Muscle of leg (tissue), 16 donors: ENCODE measurements at places on chromosomes 7 and 10. TPM values are rescaled to one million over a fixed set of nuclear protein-coding genes. Genes with fewer than 3 reads are reported as not detected.

DNA sequence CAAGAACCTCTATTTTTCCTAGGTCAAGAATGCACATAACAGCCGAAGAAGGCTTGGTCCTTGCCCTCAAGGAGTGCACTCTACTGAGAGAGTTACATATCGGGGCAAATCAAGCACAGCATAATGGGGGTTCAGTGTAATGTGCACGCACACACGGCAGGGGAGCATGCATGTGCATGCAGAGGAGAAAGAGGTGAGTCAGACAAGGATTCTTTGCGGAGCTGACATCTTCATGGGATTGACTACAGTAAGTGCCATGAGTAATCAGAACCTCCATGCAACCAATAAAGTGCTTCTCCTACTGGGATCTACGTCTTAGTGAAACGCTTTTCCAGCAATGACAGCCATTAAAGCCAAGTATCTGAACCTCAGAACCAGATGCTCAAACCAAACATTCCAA, 123.6 kb downstream of the RNF216 start:
- H3K27me3 ChIP-seq = no peaks in the 10 kb centered on the region
- no peak for DNase-seq
- no peak overlapping the region for H3K27ac ChIP-seq

- H3K27ac ChIP-seq = no peak overlapping the region
- no peak for DNase-seq
- H3K27me3 ChIP-seq = no peaks in the 10 kb centered on the region
- no peak overlapping the region for H3K4me3 ChIP-seq
- H3K36me3 ChIP-seq = peaks cover 6% of the 10 kb centered on the region
- peaks cover 54% of the 10 kb centered on the region for H3K4me1 ChIP-seq
These were observed 72.6 kb downstream of the INPP5A start for GRCh38 chr10:132610071-132610701.

GRCh38 chr7:84154991-84155781, 39.4 kb downstream of the SEMA3A start:
- H3K36me3 ChIP-seq = no peaks in the 10 kb centered on the region
- no peak overlapping the region for H3K27ac ChIP-seq
- no peak overlapping the region for H3K4me3 ChIP-seq
- no peak for DNase-seq
- H3K27me3 ChIP-seq = no peaks in the 10 kb centered on the region

DNA sequence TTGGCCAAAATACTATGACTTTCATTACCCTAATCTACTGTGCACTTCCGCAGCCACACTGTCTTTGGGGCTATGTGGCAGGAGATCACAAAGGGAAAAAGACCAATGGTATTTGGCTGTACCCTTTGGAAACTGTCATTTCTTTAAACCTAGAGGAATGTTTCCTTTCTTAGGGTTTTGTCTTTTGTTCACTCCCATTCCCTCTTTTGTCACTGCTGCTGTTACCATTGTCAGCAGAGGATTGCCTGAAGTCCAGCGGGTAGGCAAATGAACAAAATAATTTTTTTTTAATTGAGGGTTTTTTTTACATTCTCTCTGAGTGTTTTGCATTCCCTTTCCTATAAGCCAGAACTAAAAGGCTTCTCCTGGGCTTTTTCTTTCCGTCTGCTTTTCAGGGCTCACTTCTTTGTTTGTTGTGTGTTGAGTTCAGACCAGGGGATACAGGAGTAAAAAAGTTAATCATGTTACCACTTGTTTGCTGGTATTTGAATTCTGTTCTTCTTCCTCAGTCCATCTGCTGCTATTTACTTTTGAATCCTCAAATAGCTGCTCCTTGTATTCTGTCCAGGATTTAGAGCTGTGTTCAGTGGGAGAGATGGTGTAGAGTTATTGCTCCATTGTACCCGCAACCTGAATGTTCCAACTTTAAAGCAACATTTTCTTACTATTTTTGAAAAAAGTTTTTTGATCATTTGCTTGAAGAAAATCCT, 374.6 kb downstream of the SUGCT start:
- H3K4me3 ChIP-seq = no peak overlapping the region
- no peaks in the 10 kb centered on the region for H3K27me3 ChIP-seq
- no peak for DNase-seq
- no peaks in the 10 kb centered on the region for H3K36me3 ChIP-seq
- H3K4me1 ChIP-seq = no peaks in the 10 kb centered on the region

- DNase-seq = no peak
- peaks cover 3% of the 10 kb centered on the region for H3K36me3 ChIP-seq
- no peak overlapping the region for H3K27ac ChIP-seq
- H3K4me3 ChIP-seq = no peak overlapping the region
These were observed 50.1 kb downstream of the IPMK start for GRCh38 chr10:58217612-58218011.

- DNase-seq = no peak
- H3K27ac ChIP-seq = no peak overlapping the region
- H3K4me1 ChIP-seq = no peaks in the 10 kb centered on the region
- no peaks in the 10 kb centered on the region for H3K27me3 ChIP-seq
These were observed 71.5 kb downstream of the IDE start for GRCh38 chr10:92502296-92502808.

DNA sequence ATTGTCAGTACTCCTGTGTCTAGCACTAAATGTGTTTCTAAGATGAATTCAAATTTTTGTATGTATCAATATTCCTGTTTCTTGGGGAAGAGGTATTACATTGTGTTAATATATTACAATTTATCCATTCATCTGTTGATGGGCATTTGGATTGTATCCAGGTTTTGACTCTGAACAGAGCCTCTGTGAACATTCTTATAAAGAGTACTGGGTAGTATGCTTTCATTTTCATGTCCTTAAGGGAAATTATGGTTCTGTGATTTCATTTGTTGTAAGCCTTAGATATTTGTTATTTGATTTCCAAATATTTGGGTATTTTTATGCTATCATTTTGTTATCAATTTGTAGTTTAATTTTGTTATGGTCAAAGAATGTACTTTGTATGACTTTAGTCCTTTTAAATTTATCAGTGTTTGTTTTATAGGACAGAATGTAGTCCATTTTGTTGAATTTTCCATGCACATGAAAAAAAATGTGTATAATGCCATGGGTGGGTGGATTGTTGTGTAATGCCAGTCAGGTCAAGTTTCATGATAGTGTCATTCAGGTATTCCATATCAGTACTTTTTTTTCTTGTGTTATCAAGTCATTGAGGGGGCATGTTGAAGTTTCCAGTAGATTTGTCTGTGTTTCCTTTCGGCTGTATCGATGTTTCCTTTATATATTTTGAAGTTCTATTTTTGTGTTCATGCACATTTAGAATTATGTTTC, 38.4 kb downstream of the STAM start:
- H3K4me3 ChIP-seq = no peak overlapping the region
- H3K36me3 ChIP-seq = peaks cover 4% of the 10 kb centered on the region
- H3K27me3 ChIP-seq = no peaks in the 10 kb centered on the region
- H3K4me1 ChIP-seq = no peaks in the 10 kb centered on the region

- peaks cover 6% of the 10 kb centered on the region for H3K36me3 ChIP-seq
- H3K27ac ChIP-seq = no peak overlapping the region
- H3K4me3 ChIP-seq = no peak overlapping the region
- H3K4me1 ChIP-seq = peaks cover 2% of the 10 kb centered on the region
- DNase-seq = no peak
These were observed 14.1 kb upstream of the SLC29A3 start for GRCh38 chr10:71304914-71305313.

GRCh38 chr10:53079283-53079682, 306.7 kb upstream of the MBL2 start:
- no peak overlapping the region for H3K27ac ChIP-seq
- no peak for DNase-seq
- H3K36me3 ChIP-seq = no peaks in the 10 kb centered on the region
- H3K4me1 ChIP-seq = no peaks in the 10 kb centered on the region
- H3K4me3 ChIP-seq = no peak overlapping the region

DNA sequence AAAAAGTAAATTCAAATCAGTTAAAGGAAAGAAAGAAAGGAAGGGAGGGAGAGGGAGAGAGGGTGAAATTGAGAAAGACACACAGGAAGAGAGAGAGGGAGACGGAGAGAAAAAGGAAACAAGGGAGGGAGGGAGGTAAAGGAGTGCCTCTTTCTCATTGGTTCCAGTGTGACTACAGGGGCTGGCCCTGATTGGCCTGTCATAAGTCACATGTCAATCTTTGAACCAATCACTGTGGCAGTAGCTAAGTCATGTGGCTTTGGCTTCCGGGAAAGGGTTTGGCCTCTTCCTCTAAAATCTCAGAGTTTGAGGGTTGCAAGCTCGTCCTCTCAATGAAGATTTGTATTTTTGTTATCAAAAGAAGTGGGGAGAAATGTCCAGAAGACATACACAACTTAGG, 150.2 kb downstream of the RAB11FIP2 start:
- H3K4me3 ChIP-seq = no peak overlapping the region
- no peak for DNase-seq
- H3K27me3 ChIP-seq = no peaks in the 10 kb centered on the region
- H3K4me1 ChIP-seq = no peaks in the 10 kb centered on the region
- H3K36me3 ChIP-seq = no peaks in the 10 kb centered on the region

GRCh38 chr10:118868589-118868988, 113.8 kb upstream of the CACUL1 start:
- H3K27me3 ChIP-seq = no peaks in the 10 kb centered on the region
- H3K27ac ChIP-seq = no peak overlapping the region
- H3K4me1 ChIP-seq = peaks cover 13% of the 10 kb centered on the region
- DNase-seq = no peak

DNA sequence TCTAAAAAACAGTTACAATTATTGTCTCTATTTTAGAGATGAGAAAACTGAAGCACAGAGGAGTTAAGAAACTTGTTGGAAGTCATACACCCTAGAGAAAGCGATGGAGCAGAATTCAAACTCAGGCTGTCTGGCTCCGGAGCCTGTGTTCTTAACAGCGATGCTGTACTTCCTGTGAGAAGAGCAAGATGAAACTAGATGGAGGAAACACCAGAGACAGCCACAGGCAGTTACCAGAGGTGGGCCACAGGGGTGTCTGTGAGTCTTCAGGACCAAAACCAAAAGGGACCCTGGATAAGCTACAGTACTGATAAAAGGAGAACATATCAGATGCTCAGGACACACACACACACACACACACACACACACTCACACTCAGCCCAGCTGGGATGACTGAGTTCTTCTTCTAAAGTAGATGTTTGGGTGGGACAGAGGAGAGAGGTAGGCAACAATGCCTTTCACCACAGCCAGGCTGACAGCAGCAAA, 289.2 kb downstream of the FZD1 start:
- H3K36me3 ChIP-seq = no peaks in the 10 kb centered on the region
- no peak for DNase-seq
- H3K4me3 ChIP-seq = no peak overlapping the region

GRCh38 chr10:89042562-89042961, 52.0 kb downstream of the FAS start:
- no peak for DNase-seq
- H3K36me3 ChIP-seq = no peaks in the 10 kb centered on the region
- H3K27me3 ChIP-seq = no peaks in the 10 kb centered on the region
- H3K4me3 ChIP-seq = no peak overlapping the region

GRCh38 chr10:101244321-101245050, 15.2 kb upstream of the LBX1 start:
- peak; percentile 83 for DNase-seq
- H3K36me3 ChIP-seq = no peaks in the 10 kb centered on the region
- H3K27me3 ChIP-seq = peaks cover 30% of the 10 kb centered on the region
- peaks cover 37% of the 10 kb centered on the region for H3K4me1 ChIP-seq
- H3K27ac ChIP-seq = peak overlapping the region; percentile 29

- peaks cover 7% of the 10 kb centered on the region for H3K36me3 ChIP-seq
- no peaks in the 10 kb centered on the region for H3K27me3 ChIP-seq
- no peak overlapping the region for H3K4me3 ChIP-seq
These were observed 5.4 kb downstream of the SUV39H2 start for GRCh38 chr10:14884082-14884481.

- H3K27me3 ChIP-seq = no peaks in the 10 kb centered on the region
- no peaks in the 10 kb centered on the region for H3K36me3 ChIP-seq
- no peak overlapping the region for H3K27ac ChIP-seq
- DNase-seq = no peak
- no peaks in the 10 kb centered on the region for H3K4me1 ChIP-seq
These were observed 11.0 kb downstream of the GLCCI1 start for GRCh38 chr7:7979558-7979957.

DNA sequence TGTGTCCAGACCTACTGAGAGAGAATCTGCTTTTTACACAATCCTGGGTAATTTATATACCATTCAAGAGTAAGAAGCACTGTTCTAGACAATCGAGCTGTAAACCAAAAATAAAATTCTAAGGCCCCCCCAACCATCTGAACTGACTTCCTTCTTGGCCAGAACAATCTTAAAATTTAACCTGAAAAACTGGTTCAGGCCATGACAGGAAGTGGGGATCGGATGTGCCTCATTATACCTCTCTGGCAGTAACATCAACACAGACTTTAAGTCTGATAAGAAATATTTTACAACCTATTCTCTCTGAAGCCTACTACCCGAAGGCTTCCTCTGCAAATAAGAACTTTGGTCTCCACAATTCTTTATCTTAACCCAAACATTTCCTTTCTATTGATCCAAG, 75.2 kb upstream of the KIF5B start:
- no peaks in the 10 kb centered on the region for H3K4me1 ChIP-seq
- no peak overlapping the region for H3K4me3 ChIP-seq
- DNase-seq = no peak
- H3K27me3 ChIP-seq = no peaks in the 10 kb centered on the region
- H3K36me3 ChIP-seq = no peaks in the 10 kb centered on the region

DNA sequence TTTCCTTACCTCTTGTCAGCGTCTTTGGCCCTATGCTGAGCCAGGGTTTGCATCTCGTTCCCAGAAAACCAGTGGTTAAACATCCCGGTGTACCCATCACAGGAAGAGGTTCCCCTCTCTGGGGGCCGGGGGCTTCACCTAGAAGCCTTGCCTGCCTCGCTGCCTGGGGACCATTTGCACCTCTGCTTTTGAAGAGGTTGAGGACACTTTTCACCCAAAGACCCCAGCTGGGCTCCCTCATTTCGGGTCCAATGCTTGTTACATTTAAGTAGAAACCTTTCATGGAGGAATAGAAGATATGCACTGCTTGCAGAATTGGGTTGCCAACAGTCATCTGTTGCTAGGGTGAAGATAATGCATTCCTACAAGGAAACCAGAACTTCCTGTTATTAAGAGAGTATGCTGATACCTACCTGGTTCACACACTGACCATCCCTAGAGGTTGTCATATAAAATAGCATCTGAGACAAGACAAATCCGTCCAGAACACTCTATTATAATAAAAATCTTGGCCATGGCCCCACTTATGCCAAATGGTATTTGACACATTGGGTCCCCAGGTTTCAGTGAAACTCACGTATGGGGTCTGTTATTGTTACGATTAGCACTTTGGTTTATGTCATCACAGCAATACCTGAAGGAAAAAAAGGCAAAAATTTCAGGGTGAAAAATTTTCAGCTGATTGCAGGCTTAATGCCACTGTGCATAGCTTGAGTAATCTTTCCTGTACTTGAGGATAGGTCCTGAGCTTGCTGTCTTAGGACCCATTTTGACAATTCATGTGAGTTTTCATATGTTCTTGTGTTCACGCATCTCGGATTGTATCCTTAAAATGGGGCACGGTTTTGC, 917 bp downstream of the ZNF365 start:
- peaks cover 15% of the 10 kb centered on the region for H3K27me3 ChIP-seq
- H3K4me3 ChIP-seq = no peak overlapping the region
- peaks cover 8% of the 10 kb centered on the region for H3K4me1 ChIP-seq
- H3K27ac ChIP-seq = no peak overlapping the region

Gene TRIM73
- 1.6 TPM for total RNA-seq

Gene ASIC3
- total RNA-seq = 1.3 TPM

Gene OR9A2
- total RNA-seq = 0.18 TPM

Gene INSYN2A
- 0.62 TPM for total RNA-seq

Gene TRIM74
- total RNA-seq = 0.49 TPM

Gene VSTM4
- total RNA-seq = 39.5 TPM
